ENCODE measurements at places on chromosomes 1 and 21.
A peak's percentile ranks its signal among the peaks of the same experiment; 100 is the strongest.

DNA sequence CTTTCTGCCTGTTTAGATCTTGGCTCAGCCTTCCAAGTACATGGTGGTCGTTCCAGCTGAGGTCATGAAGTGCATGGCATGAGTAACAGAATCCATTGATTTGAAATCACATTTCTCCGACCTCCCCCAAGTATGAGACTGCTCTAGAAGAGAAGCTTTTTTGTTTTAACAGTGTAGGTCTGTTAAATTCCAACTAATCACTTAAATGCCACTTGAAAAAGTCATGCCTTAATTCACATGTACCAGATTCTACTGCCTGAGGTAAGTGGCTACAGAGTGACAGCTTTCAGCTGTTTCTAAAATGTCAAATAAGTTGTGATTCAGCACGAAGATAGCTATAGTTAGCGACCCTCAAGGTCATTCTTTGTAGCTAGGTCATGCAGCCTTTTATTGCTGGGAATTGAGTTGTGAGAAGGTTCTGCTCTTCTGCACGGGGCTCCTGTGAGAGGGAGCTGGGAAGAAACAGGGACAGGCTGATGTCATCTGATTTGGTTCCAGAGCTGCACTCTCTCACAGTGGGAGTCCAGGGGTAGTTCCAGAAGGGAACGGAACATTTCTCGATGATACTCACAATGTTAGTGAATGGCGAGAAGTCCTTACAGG, 112.7 kb downstream of the VPS13D start:
- DNase-seq, result no peak

DNA sequence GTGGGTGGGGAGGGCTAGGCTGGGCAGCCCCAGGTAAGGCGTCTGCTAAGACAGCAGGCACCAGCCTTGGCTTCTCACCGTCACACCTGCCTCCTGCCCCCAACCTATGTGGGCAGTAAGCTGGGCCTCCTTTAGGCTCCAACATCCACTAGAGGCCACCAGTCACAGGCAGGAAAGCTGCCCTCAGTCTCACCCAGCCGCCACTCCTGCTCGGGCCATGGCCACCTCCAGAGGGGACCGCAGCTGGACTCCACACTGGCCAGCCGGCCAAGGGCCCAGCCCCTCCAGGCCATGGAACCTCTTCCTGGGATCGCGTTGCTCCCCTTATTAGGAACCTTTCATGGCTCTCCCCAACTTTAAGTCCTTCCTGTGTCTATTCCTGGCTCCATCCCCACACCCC, 74.5 kb downstream of the MRPL37 start:
- DNase-seq, result no peak

DNA sequence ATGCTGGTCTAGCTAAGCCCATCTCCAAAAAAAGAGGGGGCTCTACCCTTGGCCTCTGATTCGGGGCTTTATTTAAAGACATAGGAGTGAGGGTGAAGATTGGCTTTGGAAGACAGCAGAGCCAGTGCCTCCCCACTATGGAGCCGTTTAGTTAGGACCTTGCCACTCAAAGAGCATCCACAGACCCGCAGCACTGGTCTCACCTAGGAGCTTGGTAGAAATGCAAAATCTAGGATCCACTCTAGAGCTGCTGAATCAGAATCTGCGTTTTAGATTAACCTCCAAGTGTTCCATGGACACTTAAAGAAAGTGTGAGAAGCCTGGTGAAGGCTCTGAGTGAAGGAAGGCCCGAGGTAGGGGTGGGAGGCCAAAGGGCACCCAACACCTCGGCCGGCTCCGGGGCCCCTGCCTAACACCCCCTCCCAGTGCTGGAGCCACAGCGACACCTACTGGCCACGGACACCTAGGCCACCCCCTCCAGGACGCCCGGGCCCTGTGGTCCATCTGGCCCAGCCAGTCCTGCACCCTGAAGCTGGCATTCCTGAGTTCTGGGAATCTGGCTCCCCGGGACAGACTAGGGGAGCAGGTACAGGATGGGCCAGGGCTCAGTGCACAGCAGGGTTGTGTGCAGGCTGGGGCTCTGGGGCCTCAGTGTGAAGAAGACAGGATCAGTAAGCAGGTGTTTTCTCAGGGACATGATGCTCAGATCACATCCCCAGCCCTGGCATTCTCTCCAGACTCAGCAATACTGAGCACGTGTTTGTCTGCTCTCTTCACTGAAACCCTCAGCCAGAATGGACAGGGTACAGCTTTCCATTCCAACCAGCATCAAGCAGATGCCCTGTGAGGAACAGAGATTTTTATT, 79.2 kb downstream of the TMEM53 start:
- peak; percentile 24 for DNase-seq

- DNase-seq, result no peak
Observed at GRCh38 chr21:31597683-31598082, 61.8 kb upstream of the SOD1 start.

- DNase-seq, result no peak
Observed at GRCh38 chr1:59436637-59437036, 139.7 kb downstream of the FGGY start.

GRCh38 chr1:165383067-165383466, 26.6 kb upstream of the LMX1A start:
- no peak for DNase-seq

DNA sequence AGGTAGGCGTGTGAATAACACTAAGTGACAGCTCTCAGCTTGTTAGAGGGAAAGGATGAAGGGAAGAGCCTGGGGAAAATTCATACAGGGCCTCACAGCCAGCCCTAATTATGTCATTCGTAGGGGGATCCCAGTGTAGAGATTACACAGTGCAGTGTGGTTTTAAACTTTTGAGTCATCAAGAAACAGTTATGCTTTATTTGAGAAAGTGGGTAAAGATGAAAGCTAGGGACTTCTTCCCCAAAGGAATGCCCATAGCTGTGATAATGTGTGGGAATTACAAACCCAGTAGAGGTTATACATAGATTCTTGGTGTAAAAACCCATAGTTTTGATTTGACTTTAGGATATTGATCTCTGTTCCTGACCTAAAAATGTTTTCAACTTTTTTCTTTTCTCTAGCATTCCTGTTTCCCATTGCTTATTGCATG, 1.9 kb downstream of the TTF2 start:
- no peak for DNase-seq

GRCh38 chr1:219066631-219067349, 106.9 kb upstream of the LYPLAL1 start:
- no peak for DNase-seq

DNA sequence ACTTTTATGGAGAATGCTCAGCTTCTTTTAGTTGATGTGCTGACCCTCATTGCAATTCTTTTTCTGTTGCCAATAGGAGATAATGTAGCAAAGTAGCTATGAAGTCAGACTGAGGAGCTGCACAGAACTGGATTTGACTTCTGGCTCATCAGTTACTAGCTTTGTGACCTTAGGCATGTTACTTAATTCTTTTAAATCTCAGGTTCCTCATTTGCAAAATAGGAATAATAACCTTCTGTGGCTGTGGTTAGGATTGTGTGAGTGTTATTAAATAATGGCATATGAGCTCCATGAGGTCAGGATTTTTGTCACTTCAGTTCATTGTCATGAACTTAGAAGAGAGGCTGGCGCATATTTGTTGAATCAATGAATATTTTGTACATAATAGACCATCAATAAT, 237.6 kb upstream of the SGIP1 start:
- no peak for DNase-seq

DNA sequence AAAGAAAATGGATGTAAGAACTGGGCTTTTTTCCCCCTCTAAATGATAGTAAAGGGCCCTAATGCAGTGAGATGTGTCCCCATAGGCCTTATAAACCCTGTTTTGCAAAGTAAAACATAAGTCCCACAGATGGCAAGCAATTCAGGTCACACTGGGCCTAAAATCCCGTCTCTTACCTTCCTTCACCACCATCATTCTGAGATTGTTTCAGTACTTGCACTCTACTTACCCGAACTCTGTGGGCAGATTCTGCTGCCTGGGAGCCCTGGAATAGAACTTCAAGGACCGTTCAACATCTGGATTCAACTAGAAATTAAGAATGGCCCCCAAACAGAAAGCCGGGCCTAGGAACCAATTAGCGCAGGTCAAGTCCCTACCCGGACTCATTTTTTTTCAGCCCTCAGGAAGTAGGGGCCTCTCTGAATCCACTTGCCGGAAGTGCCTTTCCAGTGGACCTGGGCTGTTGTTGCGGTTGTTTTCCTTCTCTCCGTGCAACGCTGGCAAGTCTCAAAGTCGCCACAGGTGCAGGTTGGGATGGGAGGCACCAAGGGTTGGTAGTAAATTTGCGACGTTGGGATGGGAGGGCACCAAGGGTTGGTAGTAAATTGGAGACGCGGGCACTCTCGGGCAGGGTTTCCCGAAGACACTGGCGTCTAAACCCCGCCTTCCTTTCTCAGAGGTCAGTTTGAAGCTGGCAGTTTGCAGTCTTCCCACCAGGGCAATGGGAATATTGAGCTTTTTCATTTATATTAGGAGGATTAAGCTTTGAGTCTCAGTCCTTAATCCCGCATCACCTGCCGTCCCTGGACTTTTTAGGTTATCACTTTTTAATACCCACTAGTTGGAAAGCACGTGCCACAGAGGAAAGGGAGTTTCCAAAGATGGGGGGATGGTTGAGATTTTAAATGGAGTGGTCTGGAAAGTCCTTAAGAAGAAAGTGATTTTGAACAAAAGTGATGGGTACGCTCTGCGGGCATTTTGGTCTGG, at the start of gene TMEM69:
TMEM69 (plus strand) TSS at position 428 of the 987 bp plus-strand sequence. CDS start 2,888 bp downstream, outside the sequence.
- peak; percentile 92 for DNase-seq

- no peak for DNase-seq
Observed at GRCh38 chr1:8873506-8874229, 4.8 kb downstream of the ENO1 start.

- no peak for DNase-seq
Observed at GRCh38 chr1:204232526-204232925, 18.7 kb upstream of the GOLT1A start.

GRCh38 chr1:165666152-165666825, 32.1 kb downstream of the ALDH9A1 start:
- no peak for DNase-seq

DNA sequence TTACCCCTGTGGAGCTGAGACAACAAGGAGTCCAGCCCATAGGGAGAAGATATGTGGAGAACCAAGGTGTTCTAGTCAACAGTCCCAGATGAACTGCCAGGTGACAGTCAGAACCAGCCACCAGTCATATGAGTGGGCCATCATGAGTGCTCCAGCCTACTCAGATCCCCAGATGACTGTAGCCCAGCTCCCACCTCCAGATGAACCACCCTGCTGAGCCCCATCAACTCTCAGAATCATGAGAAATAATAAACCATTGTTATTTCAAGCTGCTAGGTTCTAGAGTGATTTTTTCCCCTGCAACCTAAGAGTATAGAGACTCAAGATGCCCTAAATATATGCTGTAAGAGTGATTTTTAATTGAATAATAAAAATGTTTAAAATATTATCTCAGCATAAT, 444.2 kb downstream of the GPATCH2 start:
- no peak for DNase-seq

DNA sequence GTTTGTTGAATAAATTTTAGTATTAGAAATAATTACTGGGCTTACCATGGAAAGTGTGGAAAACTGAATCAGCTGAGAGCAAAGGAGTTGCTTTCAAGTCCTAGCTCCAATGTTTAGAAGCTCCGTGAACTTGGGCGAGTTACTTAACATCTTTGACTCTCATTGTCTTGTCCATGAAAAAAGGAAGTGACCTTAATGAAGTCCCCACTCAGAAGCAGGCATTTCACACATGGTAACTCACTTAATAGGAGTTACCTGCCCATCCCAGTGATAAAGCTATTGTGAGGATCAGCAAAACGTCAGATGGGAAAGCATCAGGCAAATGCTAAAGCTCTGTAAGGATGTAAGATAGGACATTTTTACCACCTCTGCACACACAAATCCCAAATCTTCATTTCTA, 34.0 kb upstream of the GADD45A start:
- no peak for DNase-seq

GRCh38 chr21:26637201-26637745, 64.2 kb upstream of the CYYR1 start:
- DNase-seq, result no peak

GRCh38 chr1:45809761-45810160, 6.3 kb downstream of the MAST2 start:
- DNase-seq, result no peak

DNA sequence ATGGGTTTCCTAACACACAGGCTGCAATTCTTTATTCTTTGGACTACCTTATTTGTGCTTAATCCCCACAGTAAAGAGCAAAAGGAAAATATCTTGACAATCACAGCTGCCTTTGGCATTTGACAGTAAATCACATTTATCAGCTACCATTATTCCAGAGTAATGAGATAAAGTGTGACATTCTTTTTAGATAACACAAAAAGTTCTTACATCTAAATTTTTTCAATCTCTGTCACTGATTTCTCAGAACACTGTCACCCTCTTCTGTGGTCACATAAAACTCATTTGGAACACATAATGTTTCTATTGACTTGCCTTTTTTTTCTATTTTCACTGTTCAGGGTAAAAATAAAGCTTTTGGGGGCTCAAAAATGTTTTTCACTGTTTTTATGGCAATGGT, 484.6 kb downstream of the LTN1 start:
- no peak for DNase-seq

DNA sequence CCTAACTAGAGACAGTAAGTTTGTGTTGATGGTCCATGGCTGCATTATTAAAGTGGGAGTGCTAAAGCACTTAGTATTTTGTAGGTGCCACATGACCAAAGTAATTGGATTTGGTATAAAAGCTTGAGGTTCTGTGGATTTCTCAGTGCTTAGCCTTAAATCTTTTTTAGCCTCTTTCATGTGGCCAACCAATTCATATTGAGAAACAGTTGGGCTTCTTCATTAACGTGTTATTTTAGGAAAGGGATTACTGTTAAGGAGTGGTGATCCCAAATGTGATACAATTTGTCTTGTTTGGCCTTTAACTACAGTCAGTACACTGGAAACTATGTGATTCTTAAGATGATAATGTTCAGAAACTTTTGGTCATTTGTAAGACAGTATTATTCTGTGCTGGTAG, 25.5 kb downstream of the MAN1A2 start:
- DNase-seq, result no peak

- no peak for DNase-seq
Observed at GRCh38 chr1:34302798-34303197, 126.1 kb downstream of the C1orf94 start.

DNA sequence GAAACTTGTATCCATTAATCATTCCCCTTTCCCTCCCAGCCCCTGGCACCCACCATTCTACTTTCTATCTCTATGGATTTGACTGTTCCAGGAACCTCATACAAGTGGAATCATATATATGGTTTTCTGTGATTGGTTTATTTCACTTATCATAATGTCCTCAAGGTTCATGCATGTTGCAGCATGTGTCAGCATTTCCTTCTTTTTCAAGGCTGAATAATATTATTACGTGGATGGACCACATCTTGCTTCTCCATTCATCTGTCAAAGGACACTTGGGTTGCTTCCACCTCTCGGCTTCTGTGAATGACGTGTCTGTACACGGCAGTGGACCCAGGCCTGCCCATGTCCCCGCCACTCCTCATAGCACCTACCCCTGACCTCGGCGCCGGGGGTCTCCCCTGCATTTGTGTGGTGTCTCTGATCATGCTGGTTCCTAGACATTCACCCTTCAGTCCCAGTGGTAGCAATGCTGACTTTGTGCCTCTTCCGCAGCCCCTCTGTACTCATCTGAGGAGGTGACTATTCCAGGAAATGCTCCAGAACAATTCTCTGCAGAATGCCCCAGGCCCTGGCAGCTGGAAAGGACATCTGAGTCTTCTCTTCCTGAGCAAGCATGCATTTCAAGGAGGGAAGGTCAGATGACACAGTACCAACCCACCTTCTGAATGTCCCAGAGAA, 136.9 kb downstream of the PSMG1 start:
- DNase-seq, result no peak

Measured in NCI-H2227 treated with DMSO at 0.1 percent for 48 hours (cell line).